ENCODE measurements at places on chromosomes 7 and 10.

- DNase-seq: no peak
Observed at GRCh38 chr10:28105561-28105960, 106.7 kb upstream of the ODAD2 start.

GRCh38 chr7:114916261-114916892 lies 5.5 kb upstream of the MDFIC start:
- DNase-seq: no peak

- no peak for DNase-seq
Observed at GRCh38 chr10:97153270-97153850, 32.4 kb downstream of the SLIT1 start.

GRCh38 chr7:140611641-140612040 lies 29.0 kb downstream of the DENND2A start:
- DNase-seq: no peak

DNA sequence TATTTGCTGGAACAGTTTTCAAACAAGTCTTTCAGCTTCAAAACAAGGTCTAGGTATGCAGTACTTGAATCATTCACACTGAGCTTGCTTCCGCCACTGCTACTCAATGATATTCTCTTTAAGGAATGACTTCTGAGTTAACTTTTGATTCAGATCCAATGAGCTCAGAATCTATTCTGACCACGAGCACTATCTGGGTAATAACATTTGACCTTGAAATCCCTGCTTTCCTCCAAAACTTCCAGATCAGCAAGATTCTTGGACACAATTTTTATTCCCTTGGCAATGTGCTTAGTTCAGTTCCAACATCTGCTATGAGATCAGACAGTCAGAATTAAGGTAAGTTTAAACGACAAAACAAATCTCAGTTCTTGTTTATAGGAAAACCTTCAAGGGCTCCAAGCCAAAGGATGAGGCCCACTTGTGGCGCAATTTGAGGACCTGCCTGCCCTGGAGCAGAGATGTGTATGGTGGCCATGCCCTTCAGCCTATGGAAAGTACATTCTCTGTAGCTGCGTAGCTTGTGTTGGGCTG lies 87.2 kb downstream of the RNF216 start:
- no peak for DNase-seq

DNA sequence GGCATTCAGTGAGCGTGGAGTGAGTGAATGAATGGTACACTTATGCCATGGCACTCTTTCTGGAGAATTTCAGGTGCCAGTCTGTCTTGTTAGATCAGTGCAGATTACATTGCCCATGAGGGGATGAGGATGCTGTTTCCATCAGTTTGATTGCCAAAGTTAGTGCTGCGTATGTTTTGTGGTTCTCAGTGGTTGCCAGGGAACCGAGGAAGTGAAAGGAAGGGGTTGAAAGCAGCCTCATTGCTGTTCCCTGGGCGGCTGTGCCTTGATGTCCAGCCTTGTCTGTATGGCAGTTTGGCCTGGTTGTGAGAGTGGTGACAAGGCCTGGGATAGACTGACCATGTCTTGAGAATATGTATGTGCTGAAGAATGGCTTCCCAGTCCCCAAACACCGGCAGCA lies 30.2 kb downstream of the WBP1L start:
- DNase-seq: no peak

GRCh38 chr7:6416516-6417145 lies 31.1 kb downstream of the DAGLB start:
- no peak for DNase-seq
